ENCODE measurements at places on chromosomes 4 and X. TPM values are rescaled to one million over a fixed set of nuclear protein-coding genes. Genes with fewer than 3 reads are reported as not detected.

GRCh38 chr4:48943387-48943786 lies 36.8 kb upstream of the OCIAD2 start:
- peaks cover 12% of the 10 kb centered on the region for H3K4me1 ChIP-seq
- no peak overlapping the region for H3K27ac ChIP-seq
- DNase-seq: peak; percentile 57
- H3K4me3 ChIP-seq: no peak overlapping the region
- no peaks in the 10 kb centered on the region for H3K27me3 ChIP-seq
- H3K36me3 ChIP-seq: no peaks in the 10 kb centered on the region

GRCh38 chrX:33188286-33188685 lies 23.1 kb downstream of the DMD start:
- H3K4me3 ChIP-seq: no peak overlapping the region
- H3K27me3 ChIP-seq: no peaks in the 10 kb centered on the region
- no peaks in the 10 kb centered on the region for H3K4me1 ChIP-seq
- H3K27ac ChIP-seq: no peak overlapping the region
- H3K36me3 ChIP-seq: no peaks in the 10 kb centered on the region

RIPPLY1 gene
- 0.27 TPM for total RNA-seq

DNA sequence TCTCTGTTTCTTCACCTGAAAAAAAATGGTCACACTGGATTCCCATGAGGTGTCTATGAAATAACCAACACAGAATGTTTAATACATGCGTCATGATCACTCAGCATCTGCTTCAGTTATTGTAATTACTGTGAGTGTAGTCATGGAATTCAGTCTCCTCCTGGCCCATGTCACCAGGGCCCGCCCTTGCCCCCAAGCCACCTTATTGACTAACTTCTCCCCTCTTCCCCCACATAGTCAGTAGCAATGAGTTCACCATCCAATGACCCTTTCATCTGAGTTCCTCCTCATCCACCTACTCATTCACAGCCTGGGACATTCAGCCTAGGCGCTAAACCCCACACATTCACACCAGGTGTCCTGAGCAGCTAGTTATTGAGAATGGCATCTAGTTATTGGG lies 15.6 kb downstream of the PNMA6F start:
- peaks cover 8% of the 10 kb centered on the region for H3K27me3 ChIP-seq
- H3K27ac ChIP-seq: no peak overlapping the region
- H3K36me3 ChIP-seq: no peaks in the 10 kb centered on the region
- no peaks in the 10 kb centered on the region for H3K4me1 ChIP-seq
- no peak overlapping the region for H3K4me3 ChIP-seq
- no peak for DNase-seq

SLC34A2 gene
- 2.2 TPM for total RNA-seq

- no peaks in the 10 kb centered on the region for H3K4me1 ChIP-seq
- H3K36me3 ChIP-seq: no peaks in the 10 kb centered on the region
- DNase-seq: no peak
- H3K27ac ChIP-seq: no peak overlapping the region
Observed at GRCh38 chr4:105128208-105128607, 18.5 kb upstream of the TET2 start.

- DNase-seq: peak; percentile 31
- H3K4me3 ChIP-seq: no peak overlapping the region
- H3K36me3 ChIP-seq: no peaks in the 10 kb centered on the region
- no peak overlapping the region for H3K27ac ChIP-seq
- H3K27me3 ChIP-seq: no peaks in the 10 kb centered on the region
Observed at GRCh38 chr4:40736910-40737309, 12.8 kb upstream of the NSUN7 start.

DNA sequence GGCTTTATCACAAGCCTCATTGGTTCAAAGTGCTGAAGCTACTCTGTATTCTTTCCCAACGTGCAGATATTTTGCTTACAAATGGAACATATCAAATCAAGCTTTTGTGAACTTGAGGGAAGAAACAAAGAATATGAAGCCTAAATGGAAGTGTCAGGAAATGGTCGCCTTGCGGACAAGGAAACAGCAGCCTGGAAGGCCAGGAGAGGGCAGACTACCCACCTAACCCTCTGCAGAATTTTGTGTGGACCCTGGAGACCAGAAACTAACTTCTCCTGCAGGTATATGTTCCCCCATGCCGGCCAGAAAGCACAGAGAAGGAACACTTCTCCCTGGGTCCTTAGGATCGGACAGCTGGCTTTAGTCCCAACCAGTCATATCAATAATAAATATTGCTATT lies 1425.8 kb downstream of the PCDH7 start:
- no peaks in the 10 kb centered on the region for H3K27me3 ChIP-seq
- DNase-seq: no peak
- no peak overlapping the region for H3K27ac ChIP-seq
- H3K4me1 ChIP-seq: no peaks in the 10 kb centered on the region
- H3K4me3 ChIP-seq: no peak overlapping the region
- H3K36me3 ChIP-seq: no peaks in the 10 kb centered on the region

- no peaks in the 10 kb centered on the region for H3K4me1 ChIP-seq
- no peaks in the 10 kb centered on the region for H3K27me3 ChIP-seq
- H3K4me3 ChIP-seq: no peak overlapping the region
Observed at GRCh38 chr4:89579771-89580170, 257.2 kb downstream of the SNCA start.

DNA sequence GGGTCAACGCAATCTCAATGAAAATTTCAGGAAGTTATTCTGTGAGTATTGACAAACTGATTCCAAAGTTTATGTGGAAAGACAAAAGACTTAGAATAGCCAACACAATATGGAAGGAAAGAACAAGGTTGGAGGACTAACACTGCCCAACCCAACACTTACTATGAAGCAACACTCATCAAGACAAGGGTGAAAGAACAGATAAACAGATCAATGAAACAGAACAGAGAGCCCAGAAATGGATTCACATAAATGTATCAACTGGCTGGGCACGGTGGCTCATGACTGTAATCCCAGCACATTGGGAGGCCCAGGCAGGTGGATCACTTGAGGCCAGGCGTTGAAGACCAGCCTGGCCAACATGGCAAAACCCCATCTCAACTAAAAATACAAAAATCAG lies 41.2 kb downstream of the FRYL start:
- no peak overlapping the region for H3K4me3 ChIP-seq
- no peaks in the 10 kb centered on the region for H3K4me1 ChIP-seq
- H3K27ac ChIP-seq: no peak overlapping the region
- H3K36me3 ChIP-seq: no peaks in the 10 kb centered on the region
- no peaks in the 10 kb centered on the region for H3K27me3 ChIP-seq

GRCh38 chrX:29824176-29824906 lies 391.0 kb upstream of the MAGEB2 start:
- DNase-seq: no peak
- H3K4me1 ChIP-seq: no peaks in the 10 kb centered on the region
- no peak overlapping the region for H3K4me3 ChIP-seq
- no peaks in the 10 kb centered on the region for H3K27me3 ChIP-seq
- no peak overlapping the region for H3K27ac ChIP-seq

DNA sequence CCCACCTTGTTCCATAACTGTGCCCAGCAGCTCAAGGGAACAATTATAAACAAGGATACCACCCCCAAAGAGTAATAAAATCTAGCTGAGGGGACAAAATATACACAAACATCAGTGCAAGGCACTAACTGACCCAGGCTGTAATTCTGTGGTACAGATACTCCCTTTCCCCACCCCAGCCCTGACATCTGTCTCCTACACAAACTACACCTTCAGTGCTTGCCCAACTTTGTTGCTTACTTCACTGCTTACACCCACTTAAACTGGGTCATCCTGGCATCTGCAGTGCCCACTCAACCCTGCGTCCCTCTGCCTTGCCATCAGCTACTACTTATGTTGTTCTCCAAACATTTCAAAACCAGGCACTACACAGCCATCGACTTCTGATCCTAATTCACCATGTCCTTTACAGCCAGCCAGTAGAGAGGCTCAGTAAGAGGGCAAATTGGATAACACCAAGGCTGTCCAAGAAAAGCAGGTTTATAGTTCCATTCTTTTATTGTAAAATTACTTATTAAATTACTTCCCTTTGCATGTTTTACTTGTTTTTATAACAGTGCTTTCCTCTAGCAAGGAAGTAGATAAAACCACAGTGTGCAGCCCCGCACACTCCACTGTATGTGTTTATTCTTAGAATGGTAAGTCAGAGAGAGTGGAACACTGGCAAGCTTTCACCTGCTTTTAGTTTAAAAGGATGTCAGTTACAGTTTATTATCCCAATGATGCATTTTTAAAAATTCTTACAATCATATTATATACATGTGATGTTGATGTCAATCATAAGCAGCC lies 149.6 kb downstream of the INPP4B start:
- H3K27ac ChIP-seq: no peak overlapping the region
- DNase-seq: no peak
- no peak overlapping the region for H3K4me3 ChIP-seq
- H3K27me3 ChIP-seq: no peaks in the 10 kb centered on the region

DNA sequence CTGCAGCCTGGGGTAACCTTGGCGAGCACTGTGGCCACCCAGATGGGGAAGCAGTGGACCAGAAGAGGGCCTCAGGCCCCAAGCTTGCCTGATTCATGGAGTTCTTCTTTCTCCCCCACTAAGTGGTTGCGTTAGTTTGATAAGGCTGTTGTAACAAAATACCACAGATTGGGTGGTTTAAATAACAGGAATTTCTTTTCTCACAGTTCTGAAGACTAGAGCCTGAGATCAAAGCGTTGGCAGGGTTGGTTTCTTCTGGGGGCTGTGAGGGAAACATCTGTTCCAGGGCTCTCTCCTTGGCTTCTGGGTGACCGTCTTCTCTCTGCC lies 105.7 kb upstream of the GATB start:
- no peak overlapping the region for H3K27ac ChIP-seq
- no peaks in the 10 kb centered on the region for H3K27me3 ChIP-seq
- no peaks in the 10 kb centered on the region for H3K4me1 ChIP-seq
- H3K4me3 ChIP-seq: no peak overlapping the region
- H3K36me3 ChIP-seq: no peaks in the 10 kb centered on the region

GRCh38 chr4:165048170-165048569 lies 5.5 kb upstream of the TRIM75 start:
- no peaks in the 10 kb centered on the region for H3K36me3 ChIP-seq
- no peak overlapping the region for H3K27ac ChIP-seq

- no peaks in the 10 kb centered on the region for H3K4me1 ChIP-seq
- no peaks in the 10 kb centered on the region for H3K27me3 ChIP-seq
- H3K4me3 ChIP-seq: no peak overlapping the region
- no peaks in the 10 kb centered on the region for H3K36me3 ChIP-seq
- no peak for DNase-seq
- H3K27ac ChIP-seq: no peak overlapping the region
Observed at GRCh38 chr4:114688059-114688458, 89.5 kb downstream of the UGT8 start.

GRCh38 chr4:71290074-71290473 lies 48.7 kb upstream of the SLC4A4 start:
- no peak for DNase-seq
- peaks cover 4% of the 10 kb centered on the region for H3K27me3 ChIP-seq
- no peaks in the 10 kb centered on the region for H3K36me3 ChIP-seq
- H3K27ac ChIP-seq: no peak overlapping the region

CAMK2D gene
- total RNA-seq: 67.0 TPM

GRCh38 chrX:73828080-73828720 lies 265.2 kb downstream of the CHIC1 start:
- DNase-seq: no peak
- H3K36me3 ChIP-seq: no peaks in the 10 kb centered on the region
- no peaks in the 10 kb centered on the region for H3K4me1 ChIP-seq
- no peak overlapping the region for H3K27ac ChIP-seq
- no peak overlapping the region for H3K4me3 ChIP-seq
- peaks cover 2% of the 10 kb centered on the region for H3K27me3 ChIP-seq

CDS1 gene
- 14.6 TPM for total RNA-seq

- no peak overlapping the region for H3K27ac ChIP-seq
- no peak overlapping the region for H3K4me3 ChIP-seq
- no peaks in the 10 kb centered on the region for H3K4me1 ChIP-seq
Observed at GRCh38 chrX:10990418-10990817, 120.7 kb upstream of the HCCS start.

DNA sequence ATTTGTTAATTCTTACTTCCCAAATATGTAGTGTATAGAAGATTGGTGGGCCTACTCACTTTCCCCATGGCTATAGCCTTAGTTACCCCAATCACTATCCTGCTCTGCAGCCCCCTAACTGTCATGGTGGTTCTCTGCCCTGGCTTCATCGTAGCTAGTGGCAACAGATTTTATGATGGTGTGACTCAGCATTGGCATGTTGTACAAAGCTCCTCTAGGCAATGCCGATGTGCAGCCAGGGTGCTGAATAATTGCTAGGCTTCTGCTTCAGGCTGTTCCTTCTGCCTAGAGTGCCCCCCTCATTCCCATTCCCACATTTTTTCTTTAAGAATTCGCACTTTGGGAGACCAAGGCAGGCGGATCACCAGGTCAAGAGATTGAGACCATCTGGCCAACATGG lies 35.2 kb downstream of the AFF2 start:
- H3K27ac ChIP-seq: no peak overlapping the region
- no peak for DNase-seq
- no peaks in the 10 kb centered on the region for H3K4me1 ChIP-seq
- H3K27me3 ChIP-seq: no peaks in the 10 kb centered on the region
- H3K36me3 ChIP-seq: no peaks in the 10 kb centered on the region

GRCh38 chr4:89336818-89337420 lies 29.3 kb upstream of the GPRIN3 start:
- no peaks in the 10 kb centered on the region for H3K36me3 ChIP-seq
- H3K27ac ChIP-seq: no peak overlapping the region
- no peaks in the 10 kb centered on the region for H3K27me3 ChIP-seq
- no peak for DNase-seq

HTR2C gene
- total RNA-seq: not detected

DNA sequence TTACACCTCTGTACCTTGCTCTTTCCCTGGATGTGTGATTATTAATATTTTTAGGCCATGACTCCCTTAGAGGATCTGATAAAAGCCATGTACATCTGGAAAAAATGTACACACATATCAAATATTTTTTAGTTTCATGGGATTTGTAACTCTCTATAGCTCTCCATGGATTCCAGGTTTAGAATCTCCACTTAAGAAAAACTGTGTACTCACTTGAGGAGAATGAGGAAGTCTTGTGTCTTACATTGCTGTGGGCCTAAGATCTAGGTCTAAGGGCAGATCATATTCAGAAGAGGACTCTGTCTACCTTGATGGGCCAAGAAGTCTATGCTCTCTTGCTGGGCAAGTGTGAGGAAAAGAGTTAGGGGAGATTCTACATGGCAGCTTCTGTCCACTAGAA lies 98.0 kb downstream of the RRAGB start:
- H3K27ac ChIP-seq: no peak overlapping the region
- no peak overlapping the region for H3K4me3 ChIP-seq
- DNase-seq: no peak
- no peaks in the 10 kb centered on the region for H3K27me3 ChIP-seq
- no peaks in the 10 kb centered on the region for H3K4me1 ChIP-seq
- H3K36me3 ChIP-seq: no peaks in the 10 kb centered on the region

Measured in HCT116 (cell line).